ENCODE measurements at places on chromosomes 3 and 15.
A peak's percentile ranks its signal among the peaks of the same experiment; 100 is the strongest.

DNA sequence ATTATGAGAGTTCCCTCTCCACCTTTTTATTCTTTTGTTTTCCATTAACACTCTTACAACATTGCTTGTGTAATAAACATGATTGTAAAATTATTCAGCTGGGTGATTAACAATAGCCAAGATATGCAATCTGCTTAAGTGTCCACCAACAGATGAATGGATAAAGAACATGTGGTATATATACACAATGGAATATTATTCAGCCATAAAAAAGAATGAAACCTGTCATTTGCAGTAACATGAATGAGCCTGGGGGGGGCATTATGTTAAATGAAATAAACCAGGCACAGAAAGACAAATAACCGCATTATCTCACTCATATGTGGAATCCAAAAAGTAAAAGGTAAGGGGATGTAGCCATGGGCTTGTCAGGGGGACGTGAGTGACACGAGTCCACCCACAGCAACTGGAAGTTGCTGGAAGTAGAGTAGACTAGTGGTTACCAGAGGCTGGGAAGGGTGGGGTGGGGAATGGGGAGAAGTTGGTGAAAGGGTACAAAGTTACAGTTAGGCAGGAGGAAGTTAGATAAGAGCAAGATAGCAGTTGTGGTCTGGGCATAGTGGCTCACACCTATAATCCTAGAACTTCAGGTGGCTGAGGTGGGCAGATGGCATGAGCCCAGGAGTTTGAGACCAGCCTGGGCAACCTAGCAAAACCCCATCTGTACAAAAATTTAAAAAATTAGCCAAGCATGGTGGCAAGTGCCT lies 28.7 kb upstream of the CD47 start:
- DNase-seq = no peak

- no peak for DNase-seq
Observed at GRCh38 chr3:52854013-52854412, 19.2 kb upstream of the MUSTN1 start.

DNA sequence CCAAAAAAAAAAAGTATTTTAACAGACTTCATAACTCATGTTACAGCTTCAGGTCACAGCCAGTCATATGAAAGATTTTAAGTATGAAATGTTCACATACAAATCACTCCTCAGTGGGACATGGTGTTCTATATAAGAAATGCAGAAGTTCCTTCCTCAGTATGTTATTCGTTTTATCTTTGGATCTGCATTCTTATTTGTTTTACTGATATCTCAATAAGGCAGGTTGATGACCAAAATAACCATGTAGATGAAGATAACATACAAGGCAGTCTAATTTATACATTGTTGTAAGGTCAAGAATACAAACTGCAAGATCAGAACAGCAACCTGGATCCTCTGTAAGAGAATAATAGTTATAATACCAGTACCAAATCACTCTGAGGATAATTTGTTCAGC lies 75.6 kb downstream of the CHAC1 start:
- no peak for DNase-seq

DNA sequence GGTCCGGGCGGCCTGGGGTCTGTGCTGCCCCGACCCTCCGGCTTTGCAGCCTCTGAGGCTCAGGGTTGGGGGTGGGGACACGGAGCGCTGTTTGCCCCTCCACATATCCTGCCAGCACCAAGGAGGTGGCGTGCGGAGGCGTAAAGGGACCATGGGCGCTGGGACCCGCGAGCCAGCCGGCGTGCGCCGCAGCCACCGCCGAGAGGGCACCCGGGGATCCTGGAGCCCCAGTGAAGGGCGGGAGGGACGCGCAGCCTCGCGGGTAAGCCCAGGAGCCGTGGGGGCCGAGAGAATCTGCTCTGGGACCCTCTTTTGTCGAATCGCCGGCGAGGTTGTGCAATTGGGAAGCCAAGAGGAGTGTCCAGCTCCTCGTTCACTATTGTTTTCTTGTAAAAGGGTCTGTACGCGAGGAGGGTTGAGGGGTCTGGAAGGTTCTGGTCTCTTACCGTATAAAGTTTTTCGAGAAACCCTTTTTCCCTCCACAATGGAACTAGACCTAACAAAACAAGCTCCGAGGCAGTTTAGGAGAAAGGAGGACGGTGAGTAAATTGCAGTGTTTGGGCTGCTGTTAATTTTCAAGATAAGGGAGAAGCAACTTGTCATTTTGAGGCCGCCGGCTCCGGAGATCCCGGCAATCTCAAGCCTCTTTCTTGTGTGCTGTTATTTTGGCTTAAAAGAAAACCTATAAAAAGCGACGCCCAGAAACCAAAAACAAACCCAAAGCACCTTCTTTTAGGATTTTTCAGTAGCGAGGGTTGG lies 29.9 kb upstream of the ST3GAL6 start:
- no peak for DNase-seq

GRCh38 chr3:180626844-180627243 lies 24.9 kb downstream of the TTC14 start:
- no peak for DNase-seq

- DNase-seq = no peak
Observed at GRCh38 chr15:85854345-85855097, 59.8 kb upstream of the KLHL25 start.

DNA sequence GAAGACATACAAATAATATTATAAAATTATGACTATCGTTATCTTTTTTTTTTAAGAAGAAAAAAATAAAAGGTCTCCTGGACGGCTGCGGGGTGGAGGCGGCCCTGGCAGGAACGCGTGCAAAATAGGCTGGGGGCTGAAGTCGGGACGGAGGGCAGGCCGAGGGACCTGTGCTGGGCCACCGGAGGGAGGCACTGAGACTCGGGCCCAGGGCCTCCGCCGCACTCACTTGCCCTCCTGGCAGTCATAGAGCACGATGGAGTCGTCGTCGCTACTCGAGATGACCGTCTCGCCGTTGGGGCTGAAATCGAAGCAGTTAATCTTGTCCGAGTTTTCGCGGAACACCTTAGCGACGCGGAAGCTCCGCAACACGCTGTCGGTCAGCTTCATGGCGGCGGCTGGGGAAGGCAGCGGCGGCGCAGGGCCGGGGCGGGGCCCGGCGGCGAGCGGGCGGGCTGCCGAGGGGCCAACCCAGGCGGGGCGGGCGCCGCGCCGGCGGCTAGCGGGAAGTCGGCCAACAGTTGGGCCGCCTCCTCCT lies 408 bp downstream of the WDR82 start:
- no peak for DNase-seq

DNA sequence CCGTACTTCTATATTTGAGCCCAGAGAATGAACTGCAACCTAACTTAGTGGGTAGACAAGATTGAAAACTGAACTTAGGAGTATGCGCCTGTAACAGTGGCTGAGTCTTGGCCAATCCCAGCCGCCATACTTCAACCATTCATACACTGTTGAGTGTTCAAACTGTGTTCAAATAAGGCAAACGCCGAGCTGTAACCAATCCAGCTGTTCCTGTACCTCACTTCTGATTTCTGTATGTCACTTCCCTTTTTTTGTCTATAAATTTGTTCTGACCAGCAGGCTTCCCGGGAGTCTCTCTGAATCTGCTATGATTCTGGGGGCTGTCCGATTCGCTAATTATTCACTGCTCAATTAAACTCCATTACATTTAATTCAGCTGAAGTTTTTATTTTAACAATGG lies 58.6 kb upstream of the TPM1 start:
- DNase-seq = no peak

- no peak for DNase-seq
Observed at GRCh38 chr3:459311-459670, 262.7 kb downstream of the CHL1 start.

DNA sequence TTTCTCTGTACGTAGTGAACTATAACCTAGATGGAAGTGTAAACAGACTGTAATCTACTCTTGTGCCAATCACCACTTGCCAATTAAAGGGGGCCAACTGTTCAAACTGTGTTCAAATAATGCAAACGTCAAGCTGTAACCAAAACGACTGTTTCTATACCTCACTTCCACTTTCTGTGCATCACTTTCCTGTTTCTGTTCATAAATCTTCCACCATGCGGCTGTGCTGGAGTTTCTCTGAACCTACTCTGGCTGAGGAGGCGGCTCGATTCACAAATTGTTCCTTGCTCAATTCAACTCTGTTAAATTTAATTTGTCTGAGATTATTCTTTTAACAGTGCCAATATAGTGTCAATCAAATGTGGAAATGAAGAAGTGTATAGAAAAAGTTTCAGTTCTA lies 206.7 kb upstream of the TBC1D5 start:
- DNase-seq = no peak

- DNase-seq = no peak
Observed at GRCh38 chr15:83694015-83694414, 40.1 kb downstream of the ADAMTSL3 start.

- peak; percentile 62 for DNase-seq
Observed at GRCh38 chr3:79032686-79033318, 735.0 kb downstream of the ROBO1 start.

- DNase-seq = peak; percentile 4
Observed at GRCh38 chr3:43855674-43856299, 165.0 kb downstream of the ABHD5 start.

GRCh38 chr3:15757824-15758223 lies 40.0 kb downstream of the ANKRD28 start:
- no peak for DNase-seq

GRCh38 chr3:196555295-196555694 lies 13.1 kb downstream of the WDR53 start:
- DNase-seq = no peak

DNA sequence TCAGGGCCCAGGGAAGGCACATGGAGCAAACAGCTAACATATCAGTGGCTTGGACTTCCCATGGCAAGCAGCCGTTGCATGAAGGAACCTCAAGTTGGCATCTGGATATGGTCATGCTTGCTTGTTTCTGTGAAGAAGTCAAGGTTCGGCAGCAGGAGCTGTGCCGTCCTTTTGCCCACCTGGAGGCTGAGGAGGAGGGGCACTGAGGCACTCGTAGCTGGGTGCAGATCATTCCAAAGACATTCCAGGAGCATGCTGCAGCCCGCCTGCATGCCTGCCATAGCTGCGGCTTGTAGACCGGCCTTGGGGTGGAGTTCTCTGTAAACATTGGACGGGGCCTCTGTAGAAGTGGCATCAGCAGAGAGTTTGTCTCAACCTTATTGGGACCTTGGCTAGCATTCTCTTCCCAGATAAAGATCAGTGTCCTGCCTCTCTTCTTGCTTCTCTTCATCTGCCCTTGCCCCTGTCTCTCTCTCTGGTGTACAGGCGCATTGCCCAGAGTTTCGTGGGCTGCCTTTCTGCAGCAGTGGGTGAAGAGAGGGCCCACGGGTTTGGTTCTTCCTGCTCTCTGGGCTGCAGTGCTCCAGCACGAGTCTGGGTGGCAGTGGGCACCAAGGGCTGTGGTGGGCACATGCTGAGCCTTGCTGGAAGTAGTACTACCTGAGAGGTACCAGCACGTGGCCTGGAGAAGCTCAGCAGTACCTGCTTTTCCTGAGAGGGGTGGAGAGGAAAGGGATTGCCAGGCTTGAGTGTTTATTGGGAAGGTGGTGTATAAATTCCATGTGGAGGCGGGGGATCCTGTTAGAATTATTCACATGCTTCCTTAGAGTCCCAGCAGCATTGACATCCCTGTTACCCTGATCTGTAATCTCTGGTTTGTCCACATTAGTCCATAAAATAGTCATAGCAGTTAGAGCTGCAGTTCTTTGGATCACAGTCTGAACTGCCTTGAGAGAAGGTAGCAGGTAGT lies 49.4 kb downstream of the CHCHD6 start:
- no peak for DNase-seq

GRCh38 chr3:64675687-64676247 lies 12.0 kb downstream of the ADAMTS9 start:
- no peak for DNase-seq

GRCh38 chr3:6531153-6531552 lies 329.8 kb upstream of the GRM7 start:
- no peak for DNase-seq

DNA sequence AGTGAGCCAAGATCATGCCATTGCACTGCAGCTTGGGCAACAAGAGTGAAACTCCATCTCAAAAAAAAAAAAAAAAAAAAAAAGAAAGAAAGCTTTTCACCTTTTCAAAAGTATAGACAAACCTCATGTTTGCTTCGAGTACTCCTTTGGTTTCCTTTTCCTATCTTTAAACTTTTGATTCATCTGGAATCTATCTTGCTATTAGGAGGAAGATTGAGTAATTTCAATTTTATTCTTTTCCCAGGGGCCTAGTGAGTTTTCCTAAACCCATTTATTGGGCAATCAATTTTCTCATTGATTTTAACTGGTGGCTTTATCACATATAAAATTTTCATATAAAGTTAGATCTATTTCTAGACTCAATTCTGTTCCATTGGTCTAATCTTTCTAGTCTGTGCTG lies 190.5 kb upstream of the VEPH1 start:
- no peak for DNase-seq

DNA sequence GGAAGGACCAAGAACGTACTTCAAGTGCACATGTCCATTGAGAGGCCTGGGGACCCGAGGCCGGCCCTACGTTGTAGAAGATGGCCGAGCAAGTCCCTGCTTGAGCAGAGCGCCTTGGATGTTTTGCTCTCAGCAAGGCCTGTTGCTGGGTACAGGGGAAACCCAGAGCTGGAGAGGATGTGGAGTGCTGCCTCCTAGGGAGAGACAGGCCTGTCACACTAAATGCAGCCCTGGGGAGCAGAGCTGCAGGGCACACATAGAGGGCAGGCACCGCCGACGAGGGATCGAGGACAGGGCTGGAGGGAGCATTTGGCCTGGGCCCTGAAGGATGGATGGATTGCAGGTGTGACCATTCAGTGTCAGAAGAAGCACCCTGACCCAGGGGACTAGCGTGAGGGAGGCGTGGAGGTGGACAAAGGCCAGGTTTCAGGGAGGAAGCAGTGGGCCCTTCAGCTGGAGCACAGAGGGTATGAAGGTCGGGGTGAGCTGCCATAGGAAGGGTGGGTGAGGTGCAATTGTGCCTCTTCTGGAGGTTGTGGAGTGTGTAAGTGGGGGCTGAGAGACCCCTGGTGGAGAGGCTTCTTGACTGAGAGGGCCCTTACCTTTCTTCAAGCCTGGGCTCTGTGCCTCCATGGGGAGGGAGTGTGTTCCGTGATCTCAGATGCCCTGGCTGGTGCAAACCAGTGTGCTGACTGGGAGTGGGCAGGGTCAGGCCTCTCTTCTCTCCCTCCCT lies 142.4 kb downstream of the CHDH start:
- no peak for DNase-seq

- no peak for DNase-seq
Observed at GRCh38 chr3:172334671-172335207, 113.5 kb downstream of the GHSR start.

GRCh38 chr15:25706176-25706955 lies 156.8 kb downstream of the ATP10A start:
- no peak for DNase-seq

DNA sequence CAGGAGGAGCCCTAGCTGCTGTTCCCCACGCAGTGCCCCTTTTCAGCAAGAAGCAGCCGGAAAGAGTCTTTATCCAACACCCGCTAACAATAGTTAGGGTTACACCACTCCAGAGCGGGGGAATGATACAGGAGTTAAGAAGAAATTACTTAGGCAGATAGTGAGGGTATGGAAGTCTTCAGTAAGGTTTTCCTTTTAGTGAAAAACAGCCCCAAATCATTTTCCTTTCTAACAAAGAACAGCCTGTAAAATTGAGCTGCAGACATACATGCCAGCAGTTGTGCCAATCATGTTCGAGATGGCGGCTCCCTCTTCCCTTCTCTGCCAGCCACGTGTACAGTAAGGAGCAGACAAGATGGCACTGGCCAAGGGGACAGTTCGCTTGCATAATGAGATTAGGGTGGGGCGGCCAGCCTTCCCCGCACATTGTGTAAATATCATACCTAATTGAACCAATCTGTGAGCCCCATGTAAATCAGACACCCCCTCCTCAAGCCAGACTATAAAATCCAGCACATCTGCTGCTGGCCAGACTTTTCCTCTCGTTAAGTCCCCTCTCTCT lies 18.5 kb upstream of the SENP5 start:
- DNase-seq = no peak

- no peak for DNase-seq
Observed at GRCh38 chr3:15382405-15382923, 44.9 kb downstream of the METTL6 start.
